ENCODE measurements at places on chromosomes 4 and X.

- peak; percentile 43 for DNase-seq
Measured at GRCh38 chr4:182897601-182898478, 19.3 kb downstream of the DCTD start.

- no peak for DNase-seq
Measured at GRCh38 chrX:43973249-43974099, at the start of gene NDP. Gene NDP, minus strand, starts transcription at chrX:43973390. Its CDS starts 14,745 bp downstream, at chrX:43958645.

GRCh38 chr4:2338754-2339457 lies 77.0 kb upstream of the MXD4 start:
- DNase-seq: no peak

- peak; percentile 14 for DNase-seq
Measured at GRCh38 chrX:68462653-68463052, 29.4 kb upstream of the OPHN1 start.

- DNase-seq: no peak
Measured at GRCh38 chrX:148290931-148291330, 209.5 kb upstream of the AFF2 start.

DNA sequence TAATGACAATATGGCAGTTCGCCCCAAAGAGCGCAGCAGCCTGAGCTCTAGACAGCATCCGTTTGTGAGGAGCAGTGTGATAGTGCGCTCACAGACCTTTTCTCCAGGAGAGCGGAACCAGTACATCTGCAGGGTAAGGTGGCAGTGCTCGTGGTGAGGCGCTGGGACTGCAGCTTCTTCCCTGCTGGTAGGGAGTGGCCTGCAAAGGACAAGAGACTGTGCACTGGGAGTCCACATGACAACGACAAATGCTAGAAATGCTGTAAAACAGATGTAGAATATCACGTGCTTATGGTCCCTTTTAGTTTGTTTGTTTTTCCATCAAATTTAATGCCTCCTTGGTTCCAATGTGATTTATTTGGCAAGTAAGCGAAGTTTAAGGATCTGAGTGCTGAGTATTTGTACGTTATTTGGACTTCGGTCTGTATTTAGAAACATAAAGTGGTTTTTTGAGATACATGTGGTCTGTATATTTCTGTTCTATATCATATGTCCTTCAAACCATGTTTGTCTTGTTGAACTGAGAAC lies 35.8 kb downstream of the CLDN22 start:
- DNase-seq: no peak

DNA sequence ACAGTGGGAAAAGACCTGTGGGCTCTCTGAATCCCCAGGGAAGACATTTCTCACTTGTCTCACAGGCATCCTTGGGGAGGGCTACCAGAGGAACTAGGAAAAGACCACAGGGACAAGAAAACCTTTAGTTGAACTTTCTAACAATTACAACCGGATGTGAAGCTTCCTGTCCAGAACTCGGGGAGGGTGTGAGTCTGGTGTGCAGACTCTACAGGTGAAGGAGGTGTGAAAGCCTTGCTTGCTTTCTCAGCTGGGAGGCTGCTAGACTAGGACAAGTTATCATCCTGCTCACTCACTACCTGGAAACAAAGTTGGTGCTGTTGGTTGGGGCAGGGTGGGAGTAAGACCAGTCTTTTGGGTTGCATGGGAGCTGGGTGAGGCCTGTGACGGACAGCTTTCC lies 158.5 kb upstream of the PBDC1 start:
- DNase-seq: no peak
